Cardiac muscle cell (in vitro differentiated cells and primary cell): ENCODE measurements at places on chromosomes 6 and 20.
A peak's percentile ranks its signal among the peaks of the same experiment; 100 is the strongest.

DNA sequence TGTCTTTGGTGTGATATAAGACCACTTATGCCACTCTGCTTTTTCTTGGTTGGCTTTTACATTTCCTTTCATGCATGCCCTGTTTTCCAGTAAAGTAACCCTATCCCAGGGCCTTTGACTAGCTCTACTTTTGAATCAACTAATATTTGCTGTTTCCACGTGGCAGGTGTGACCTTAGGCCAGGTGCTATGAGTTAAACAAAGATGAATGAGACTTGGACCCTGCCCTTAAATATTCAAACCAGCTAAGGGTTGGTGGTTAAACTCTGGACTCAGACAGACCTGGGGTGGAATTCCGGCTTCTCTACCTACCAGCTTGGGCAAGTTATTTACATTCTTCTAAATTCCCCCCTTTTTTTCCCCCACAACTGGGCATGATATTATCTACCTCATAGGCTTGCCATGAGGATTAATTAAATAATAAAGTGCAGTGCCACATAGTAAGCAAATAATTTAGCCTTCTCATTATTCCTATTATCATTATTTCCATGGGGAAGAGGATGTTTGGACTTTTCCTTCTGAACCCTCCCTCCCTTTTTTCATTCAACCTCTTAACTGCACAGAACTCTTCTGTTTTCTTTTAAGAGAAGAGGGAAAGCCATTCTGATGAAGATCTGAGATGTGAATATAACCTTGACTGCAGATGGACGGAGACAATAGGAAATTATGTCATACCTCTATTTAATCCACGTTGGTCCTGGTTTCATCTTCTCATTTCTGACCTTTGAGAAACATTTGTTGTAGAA, 143.6 kb upstream of the TNFAIP3 start:
- DNase-seq = no peak

GRCh38 chr20:22561965-22562577, 22.3 kb downstream of the FOXA2 start:
- no peak for DNase-seq

GRCh38 chr6:167553736-167554119, 228.8 kb downstream of the TTLL2 start:
- no peak for DNase-seq

DNA sequence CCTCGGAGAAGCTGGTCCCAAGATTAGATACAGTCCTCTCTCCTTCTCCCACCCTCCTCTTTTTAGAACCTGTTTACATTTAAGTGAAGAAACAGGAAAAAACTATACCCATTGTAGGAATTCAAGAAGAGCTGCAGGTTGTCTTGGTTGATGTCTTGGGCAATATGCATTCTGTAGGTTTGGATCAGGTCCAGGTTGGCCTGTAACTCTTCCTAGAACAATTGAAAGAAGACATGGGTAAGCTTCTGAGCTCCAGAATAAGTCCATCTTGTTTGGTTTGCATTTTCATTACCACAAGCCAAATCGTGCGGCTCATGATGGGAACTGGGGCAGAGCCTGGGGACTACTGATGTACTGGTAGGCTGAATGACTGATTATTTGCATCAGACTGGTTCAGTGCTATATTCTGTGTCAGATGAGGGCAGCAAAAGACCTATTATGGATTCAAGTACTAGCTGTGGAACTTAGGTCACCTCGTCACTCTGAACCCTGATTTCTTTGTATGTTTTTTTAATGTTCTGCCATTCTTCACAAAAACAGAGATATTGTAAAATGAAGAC, 20.3 kb upstream of the SLA2 start:
- DNase-seq = peak; percentile 53

- DNase-seq = no peak
Measured at GRCh38 chr6:84835340-84835739, 70.9 kb upstream of the TBX18 start.

DNA sequence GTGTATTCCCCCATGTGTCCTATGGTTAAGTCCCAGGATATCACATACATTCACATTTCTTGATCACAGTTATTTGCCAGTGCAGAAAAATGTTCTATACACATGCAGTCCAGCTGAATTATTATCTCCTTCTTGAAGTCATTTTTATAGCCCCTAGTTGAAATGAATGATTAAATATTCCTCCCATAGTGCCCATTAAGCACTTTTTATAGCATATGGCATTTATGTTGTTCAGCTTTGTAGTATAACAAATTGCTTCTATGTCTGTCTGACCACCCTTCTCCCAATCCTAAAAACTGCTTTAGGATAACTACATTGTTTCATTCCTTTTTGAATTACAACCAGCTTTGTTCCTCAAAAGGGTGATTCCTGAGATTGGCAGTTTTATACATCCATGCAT, 123.5 kb downstream of the ADGRB3 start:
- no peak for DNase-seq

DNA sequence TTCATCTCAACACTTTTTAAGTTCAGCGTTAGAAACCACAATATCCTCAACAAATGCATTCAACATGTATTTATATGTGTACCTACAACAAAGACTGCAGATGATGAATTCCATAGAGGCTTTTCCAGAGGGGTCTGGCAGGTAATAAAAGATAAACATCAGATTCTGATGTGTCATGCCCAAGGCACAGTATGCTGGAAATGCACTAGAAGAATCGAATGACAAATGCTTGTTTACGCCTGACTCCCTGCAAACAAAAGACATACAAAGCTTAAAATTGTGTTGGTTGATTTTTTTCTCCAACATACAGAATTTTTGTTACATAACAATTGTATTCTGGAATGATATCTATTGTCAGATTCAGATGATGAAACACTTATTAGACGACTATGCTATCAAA, at the start of gene LGSN:
TSS of gene LGSN (minus strand) at position 45 of the 400 bp plus-strand sequence. CDS start at position 5, 40 bp downstream.
- DNase-seq = no peak

DNA sequence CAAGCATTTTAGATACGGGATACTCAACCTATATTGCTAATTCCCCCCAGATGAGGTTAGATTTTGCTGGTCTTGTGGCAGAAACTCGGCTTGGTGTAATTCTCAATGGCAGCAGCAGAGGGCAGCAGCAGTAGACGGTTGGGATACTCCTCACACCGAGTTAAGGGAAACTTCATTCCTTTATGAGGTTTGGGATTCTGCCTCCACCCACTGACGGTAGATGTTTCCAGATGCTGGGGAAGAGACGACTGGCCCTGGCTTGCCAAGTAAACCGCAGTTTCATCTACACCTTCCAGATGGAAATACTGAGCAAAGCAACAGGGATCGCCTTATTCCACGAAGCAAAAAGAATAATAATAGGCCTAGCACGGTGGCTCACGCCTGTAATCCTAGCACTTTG, 8.2 kb upstream of the TBC1D7 start:
- peak; percentile 95 for DNase-seq

- peak; percentile 83 for DNase-seq
Measured at GRCh38 chr6:125363824-125364165, 62.0 kb upstream of the HDDC2 start.

- DNase-seq = no peak
Measured at GRCh38 chr6:138972226-138972665, 15.8 kb downstream of the REPS1 start.

DNA sequence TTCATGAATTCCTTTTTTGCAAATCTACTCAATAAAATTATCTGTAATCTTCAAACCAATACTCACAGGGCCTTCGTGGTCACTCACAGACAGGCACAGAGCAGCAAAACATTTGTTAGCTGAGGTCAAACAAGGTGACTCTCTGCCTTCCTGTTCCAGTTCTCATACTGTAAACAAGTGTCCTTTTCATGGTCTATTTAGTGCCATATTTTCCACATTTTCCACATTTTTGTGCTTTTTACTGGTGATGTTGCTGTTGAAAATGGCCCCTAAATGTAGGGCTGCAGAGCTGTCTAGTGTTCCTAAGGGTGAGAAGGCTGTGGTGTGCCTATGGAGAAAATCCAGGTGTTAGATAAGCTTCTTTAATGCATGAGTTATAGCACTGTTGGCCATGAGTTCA, 133.1 kb upstream of the COL21A1 start:
- DNase-seq = no peak

DNA sequence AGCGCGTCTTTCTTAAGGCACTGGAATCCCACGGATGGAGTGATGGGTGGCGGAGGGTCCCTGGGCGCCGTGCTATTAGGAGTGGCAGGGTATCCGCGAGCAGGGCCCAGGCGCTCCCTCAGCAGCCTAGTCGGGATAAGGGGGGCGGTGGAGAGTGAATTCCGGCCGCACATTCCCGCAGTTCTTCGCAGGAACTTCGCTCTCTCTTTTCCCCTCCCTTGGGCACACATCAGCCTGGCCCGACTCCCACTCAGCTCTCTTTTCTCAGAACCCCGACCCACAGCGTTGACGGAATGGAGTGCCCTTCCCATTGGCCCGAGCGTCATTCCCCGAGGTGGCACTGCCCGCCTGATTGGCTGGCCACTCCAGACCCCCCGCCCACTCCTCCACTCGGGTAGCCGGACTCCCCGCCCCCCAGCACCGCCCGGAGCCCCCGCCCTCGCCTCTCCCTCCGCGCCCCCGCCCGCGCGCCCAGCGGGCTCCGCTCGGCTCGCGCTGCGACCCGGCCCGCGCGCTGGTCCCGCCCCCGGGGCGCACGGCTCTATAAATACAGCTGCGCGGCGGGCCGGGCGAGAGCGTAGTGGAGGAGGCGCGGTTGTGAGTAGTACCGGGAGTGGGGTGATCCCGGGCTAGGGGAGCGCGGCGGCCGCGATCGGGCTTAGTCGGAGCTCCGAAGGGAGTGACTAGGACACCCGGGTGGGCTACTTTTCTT, at the start of gene ID4:
TSS of gene ID4 (plus strand) at position 572 of the 712 bp plus-strand sequence. CDS start 385 bp downstream, outside the sequence.
- DNase-seq = peak; percentile 99

DNA sequence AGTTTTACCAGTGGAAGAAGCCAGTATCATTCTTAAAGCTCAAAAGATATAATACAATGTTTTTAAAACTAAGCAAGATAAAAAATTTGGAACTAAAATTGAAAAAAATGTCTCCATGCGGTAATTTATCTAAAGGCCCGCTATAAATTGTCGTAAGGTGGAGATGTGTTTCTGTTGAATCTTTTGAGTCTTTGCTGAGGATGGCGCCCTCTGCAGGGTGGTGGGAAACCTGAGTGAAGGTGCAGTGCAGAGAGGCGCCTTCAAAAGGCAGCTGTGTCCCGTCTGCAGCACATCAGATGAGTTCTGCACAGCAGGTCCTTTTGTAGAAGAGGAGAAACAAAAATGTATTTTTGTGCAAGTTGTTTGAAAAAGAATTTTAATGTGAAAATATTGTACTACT, 29.4 kb upstream of the KIF25 start:
- peak; percentile 34 for DNase-seq

- no peak for DNase-seq
Measured at GRCh38 chr6:99761711-99762110, 155.1 kb downstream of the PRDM13 start.

DNA sequence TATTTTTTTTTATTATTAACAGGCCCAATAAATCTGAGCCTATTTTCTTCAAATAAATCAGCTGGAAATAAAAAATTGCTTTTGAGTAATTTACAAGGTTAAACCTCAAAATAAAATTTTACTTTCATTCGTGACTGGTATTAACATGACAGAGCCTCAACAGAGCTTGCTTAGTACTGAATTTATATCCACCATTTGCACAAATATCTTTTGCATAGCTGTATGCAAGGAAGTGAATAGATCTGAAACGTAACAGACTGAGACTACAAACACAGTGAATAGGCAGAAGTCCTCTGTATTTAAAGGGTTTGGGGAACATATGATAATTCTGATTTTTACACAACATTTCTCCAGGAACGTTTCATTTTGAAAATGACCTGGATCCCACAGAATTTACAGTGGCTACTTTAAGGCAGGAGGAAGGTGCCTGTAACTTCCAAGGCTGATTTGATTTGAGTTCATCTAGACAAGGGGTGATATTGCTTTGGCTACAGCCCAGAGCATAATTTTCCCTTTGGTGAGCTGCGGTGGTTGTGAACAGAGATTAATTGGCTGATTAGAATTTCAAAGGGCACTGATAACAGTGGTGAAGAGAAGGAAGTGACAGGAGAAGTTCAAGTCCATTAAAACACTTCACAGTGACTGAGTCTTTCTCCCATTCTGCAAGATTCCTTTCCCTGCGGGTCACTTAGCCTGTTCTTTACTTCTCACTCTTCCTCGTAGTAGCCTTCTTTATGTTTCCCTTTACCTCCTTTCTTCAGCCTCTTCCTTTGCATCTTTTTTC, 121.2 kb upstream of the SASH1 start:
- no peak for DNase-seq

DNA sequence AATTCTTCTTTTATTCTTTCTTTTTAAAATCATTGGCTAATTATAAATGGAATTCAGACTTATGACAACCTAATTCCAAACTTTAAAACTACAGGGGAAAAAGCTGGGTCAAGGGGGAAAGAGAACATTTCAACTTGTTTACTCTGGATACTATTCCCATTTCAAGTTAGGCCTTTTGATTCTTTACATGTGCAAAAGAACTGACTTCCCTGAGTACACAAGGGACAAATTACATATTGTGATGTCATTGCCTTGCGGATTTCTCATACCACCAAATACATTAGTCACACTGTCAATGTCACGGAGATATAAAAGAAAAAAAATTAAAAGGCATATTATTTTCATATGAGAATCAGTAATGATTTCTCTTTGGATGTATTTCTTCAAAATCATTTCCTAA, 96.5 kb upstream of the TBX18 start:
- DNase-seq = no peak

DNA sequence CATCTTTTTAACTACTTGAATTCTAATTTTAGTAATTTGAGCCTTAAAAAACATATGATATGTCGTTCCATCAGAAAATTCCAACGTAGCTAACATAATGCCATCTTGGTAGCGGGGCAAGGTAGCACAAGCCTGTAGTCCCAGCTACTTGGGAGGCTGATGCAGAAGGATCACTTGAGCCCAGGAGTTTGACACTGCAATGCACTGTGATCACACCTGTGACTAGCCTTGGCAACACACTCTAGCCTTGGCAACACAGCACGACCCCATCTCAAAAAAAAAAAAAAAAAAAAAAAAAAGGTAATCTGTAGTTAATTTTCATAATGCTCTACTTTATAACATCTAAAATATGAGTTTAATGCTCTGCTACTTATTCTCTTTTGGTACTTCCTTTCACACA, 6.7 kb downstream of the BCLAF1 start:
- DNase-seq = no peak

- no peak for DNase-seq
Measured at GRCh38 chr6:168607272-168608112, 166.5 kb downstream of the SMOC2 start.

GRCh38 chr6:75842191-75842590, 93.2 kb downstream of the MYO6 start:
- no peak for DNase-seq

DNA sequence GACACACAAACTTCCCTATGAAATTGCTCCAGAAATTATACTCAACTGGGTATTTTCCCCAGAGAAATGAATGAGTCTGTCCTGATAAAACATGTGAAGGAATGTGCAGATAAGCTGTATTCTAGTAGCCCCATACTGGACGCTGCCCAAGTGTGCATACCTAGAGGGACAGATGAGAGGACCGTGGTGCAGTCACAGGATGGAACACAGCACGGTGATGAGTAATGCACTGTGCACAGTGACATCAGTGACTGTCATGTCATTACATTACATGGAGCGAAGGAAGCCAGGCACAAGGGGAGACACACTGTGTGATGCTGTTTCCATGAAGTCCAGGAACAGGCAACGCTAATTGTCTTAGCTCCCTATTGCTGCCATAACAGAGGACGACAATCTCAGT, 155.5 kb downstream of the CDH4 start:
- DNase-seq = no peak
